ENCODE measurements at places on chromosomes 4 and X.

- DNase-seq = no peak
Observed at GRCh38 chr4:113411496-113411938, 350.0 kb downstream of the CAMK2D start.

DNA sequence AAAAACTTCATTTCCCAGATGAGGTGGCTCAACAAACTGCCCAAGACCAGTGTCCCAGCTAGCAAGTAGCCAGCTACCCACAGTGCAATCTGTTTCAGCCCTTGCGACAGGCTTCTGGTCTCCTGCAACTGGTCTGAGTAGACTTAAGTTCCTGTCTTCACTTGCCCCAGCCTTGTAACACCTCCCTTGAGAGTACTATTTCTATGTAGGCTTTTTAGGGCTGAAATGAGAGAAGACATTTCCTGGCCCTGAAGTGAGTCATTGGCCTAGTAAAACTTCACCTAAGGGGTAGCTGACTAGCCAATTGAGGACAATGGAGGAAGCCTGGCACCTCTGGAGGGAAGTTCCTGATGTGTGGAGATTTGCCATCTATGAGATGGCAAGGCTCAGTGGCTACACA is 80.1 kb upstream of the STIM2 start:
- DNase-seq = no peak

DNA sequence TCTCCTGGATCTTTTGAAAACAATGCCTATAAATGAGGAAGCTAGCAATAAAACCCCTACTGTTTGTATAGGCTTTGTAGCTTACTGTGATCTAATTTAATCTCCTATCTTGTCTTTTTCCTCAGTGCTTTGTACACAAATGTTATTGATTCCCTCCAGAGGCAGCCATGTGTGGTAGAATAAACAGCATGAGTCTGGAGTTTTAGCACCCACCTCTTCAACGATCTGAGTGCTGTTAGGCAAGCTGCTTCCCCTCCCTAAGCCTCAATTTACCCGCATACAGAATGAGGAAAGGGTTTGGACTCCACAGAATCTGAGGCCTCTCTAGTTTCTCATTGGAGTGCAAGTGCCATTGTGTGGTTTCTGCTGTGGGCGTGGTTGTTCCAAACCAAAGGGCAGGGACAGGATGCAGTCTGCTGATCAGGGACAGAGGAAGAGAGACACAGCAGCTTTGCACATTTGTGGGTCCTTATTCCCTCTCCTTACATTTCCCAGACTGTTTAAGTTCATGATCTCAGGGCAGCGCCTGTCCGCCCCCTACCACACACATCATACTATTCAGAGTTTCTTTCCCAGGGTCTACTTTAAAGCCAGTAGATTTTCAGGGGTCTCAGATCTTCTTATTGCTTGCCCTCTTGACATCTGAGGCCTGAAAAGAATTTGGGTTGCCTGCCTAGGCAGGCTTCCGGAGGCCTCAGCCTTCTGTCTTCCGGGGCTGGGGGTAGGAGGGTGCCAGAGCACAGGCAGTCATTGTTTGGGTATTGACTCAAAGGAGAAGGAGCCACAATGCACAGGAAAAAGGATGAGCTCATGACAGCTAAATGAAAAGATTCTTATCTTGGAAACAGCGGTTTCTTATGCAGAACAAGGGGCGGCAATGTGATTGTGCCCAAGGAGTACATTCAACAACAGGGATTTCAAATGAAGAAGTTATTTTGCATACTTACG is 114.9 kb upstream of the TEX13D start:
- peak; percentile 79 for DNase-seq

DNA sequence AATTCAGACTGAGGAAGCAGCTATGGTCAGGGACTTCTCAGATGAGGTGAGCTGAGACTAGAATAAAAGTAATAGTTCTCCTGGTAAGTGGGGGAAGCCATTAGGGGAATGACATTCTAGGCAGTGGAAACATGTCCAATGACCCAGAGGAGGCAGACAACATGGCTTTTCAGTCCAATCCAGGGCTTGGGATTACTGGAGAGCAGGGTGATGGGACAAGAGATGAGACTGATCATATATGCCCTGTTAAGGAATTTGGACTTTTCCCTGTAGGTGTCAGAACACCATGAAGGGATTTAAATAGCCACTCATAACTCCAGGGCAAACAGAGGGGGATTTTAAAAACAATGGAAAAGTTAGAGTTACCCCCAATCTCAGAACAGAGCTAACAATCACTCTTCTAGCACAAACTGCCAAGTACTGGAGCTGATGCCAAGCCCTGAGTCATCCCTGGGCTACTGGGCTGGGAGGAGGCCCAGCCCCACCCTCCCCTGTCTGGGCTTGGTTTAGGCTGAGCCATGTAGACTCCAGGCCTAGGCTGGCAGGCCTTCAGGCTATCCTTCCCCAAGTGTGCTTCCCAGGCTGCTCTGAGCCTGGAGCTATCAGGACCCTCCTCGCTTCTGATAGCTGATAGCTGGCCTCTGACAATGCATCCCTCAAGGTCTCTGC is 22.7 kb upstream of the MSN start:
- DNase-seq = peak; percentile 49

- DNase-seq = no peak
Observed at GRCh38 chrX:113651306-113651705, 810.7 kb upstream of the AMOT start.

GRCh38 chr4:143186212-143186611 is 1.5 kb downstream of the USP38 start:
- no peak for DNase-seq

Data from activated CD4-positive, alpha-beta T cell treated with anti-CD3 and anti-CD28 coated beads for 36 hours (primary cell).